ENCODE measurements at places on chromosomes 1 and 21.

DNA sequence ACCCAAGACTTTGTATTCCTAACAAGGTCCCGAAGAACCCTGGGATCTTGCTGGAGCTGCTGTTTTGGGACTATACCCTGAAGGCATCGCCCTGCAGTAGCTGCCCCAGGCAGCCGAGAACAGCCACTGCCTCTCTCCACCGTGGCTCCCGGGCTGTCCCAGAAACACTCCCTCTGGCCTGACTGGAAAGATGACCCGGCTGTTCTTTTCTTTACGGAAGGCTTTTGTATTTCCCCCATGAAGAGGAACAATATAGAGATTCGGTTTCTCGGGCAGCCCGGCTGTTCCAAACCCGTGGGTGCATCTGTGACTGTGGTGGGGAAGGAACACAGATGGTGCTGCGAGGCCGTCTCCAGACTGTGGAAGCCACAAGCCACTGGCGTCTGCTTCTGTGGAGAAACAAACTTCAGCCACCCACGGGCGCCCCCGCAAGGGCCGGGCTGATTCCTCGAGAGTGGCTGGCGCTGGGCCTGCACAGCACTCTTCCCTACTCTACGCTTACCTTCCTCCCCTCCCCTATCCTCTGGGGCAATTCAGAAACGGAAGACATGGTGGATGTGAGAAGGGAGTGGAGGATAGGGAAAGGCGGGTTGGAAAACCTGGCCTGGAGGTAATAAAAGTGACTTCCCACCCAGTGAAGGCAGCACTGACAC lies 33.7 kb upstream of the VASH2 start:
- DNase-seq = no peak

DNA sequence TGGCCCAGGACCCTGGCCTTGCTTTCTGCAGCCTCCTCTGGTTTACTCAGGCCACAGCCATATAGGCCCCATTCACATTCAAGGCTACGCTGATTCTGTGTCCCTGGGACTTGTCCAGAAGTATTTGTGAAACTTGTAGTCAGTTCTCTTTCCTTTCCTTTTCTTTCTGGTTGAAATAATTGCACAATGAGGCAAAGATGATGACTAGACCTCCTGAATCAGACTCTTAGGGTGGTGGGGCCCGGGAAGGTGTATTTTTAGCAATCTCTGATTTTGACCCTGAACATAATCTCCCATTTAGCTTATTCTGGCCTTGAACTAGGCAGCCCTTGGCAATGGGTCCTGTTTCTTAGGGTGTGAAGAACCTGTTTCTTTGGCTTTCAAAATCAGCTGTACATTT lies 39.9 kb downstream of the STUM start:
- DNase-seq = no peak

DNA sequence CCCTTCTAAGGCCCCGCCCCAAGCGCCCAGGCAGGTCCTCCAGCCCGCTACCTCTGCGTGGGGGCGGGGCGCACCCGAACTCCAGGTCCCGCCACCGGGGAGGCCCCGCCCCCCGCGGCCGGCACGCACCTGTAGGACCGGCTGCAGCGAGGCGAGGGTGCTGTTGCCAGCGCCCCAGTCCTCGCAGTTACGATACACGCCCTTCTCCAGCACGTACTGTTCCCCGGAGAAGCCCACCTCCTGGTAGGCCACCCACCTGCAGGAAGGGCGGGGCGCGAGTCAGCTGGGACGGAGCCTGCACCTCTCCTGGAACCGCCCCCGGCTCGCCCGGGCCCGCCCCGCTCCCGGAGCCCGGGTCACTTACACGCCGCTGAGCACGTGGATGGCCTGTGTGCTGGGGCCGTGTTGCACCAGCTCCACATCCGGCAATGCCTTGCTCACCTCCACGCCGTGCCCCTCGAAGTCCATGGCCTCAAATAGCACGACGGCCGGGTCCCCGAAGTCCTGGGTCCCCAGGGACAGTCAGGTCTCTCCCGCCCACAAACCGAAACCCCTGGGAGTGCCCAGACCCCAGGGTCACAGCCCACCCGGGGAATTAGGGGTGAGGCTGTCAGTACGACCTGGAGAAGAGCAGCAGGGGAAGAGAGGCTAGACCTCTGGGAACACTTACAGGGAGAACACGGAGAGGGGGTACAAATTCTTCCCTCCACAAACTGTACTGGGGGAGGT lies 17.3 kb downstream of the CRYBG2 start:
- peak; percentile 81 for DNase-seq

- DNase-seq = no peak
Measured at GRCh38 chr1:232183802-232184201, 446.1 kb downstream of the SIPA1L2 start.

DNA sequence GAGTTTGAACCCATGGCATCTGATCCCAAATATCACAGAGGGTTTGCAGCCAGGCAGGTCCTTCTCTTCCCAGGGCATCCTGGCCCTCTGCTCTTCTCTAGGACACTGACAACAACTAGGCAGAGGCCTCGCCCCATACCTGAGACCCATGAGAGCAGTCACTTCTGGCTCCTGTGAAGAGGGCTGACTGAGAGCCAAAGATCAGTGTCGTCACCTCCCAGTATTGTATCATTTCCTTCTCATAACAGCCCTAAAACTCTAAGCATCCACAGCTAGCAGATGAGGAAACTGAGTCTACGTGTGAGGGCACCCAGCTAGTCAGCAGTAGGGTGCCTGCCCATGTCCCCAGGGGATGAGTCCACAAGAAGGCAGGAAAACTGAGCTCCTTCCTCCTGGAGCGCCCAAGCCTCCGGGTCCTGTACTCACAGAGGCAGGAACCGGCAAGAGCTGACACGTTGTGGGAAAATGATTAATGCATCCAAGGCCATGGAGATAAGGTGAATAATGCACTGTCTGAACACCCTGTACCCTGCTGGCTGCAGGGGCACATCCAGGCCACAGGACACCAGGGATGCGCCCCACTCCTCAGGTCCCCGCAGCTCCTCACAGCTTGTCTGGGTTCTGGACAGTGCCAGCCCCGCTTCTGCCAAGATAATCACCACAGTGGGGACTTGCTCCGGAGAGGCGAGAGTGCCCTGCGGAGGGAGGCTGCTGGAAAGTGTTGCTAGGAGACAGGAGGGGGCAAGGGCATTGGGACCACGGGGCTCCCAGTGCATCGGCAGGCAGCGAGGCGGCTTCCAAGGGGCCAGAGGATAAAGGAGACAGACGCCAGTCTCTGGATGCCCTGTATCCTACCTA lies 340.0 kb downstream of the NPHP4 start:
- no peak for DNase-seq

- no peak for DNase-seq
Measured at GRCh38 chr1:175262621-175263020, 70.0 kb upstream of the KIAA0040 start.

- no peak for DNase-seq
Measured at GRCh38 chr1:3120140-3120539, 51.1 kb downstream of the PRDM16 start.

GRCh38 chr1:167881069-167881468 lies 32.9 kb downstream of the ADCY10 start:
- DNase-seq = no peak

GRCh38 chr1:41891199-41891896 lies 27.4 kb downstream of the HIVEP3 start:
- DNase-seq = peak; percentile 62

DNA sequence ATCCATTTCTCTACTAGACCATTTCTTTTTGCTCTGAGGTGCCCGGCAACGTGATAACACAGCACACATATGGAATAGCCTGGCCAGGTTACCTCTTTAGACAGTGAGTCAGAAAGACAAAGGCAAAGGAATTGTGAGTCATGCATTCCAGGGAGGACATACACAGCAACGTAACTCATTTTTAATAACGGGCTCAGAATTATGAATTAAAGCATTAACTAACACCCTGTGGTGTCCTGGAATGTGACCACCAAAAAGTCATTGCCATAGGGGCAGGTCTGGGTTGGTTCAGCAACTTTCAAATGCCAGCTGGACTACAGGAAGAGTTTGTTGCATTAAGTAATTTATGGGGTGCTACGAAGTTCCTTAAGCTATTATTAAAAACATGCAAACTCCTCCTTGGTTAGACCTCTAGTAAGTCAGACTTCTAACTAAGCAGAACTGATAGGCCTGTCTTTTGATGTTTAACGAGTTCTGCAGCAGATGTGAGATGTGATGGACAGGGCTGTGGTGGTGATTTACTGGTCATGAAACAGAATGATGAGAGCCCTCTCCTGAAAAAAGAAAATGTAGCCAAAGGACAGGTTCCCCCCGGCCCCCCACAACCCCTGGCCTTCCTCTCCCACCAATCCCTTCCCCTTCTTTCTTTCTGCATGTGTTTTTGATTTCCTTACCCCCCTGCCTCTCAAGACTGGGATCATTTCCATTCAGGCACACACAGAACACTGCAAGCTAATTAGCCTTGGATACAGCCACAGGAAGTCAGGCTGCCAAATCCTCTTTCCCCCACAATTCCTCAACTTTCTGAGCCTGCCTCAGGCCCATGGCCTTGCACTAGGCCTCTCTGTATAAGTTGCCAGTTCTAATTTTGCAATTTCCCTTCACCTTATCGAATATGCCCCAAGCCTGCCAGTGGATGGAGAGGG lies 88.9 kb upstream of the HAO2 start:
- DNase-seq = no peak

DNA sequence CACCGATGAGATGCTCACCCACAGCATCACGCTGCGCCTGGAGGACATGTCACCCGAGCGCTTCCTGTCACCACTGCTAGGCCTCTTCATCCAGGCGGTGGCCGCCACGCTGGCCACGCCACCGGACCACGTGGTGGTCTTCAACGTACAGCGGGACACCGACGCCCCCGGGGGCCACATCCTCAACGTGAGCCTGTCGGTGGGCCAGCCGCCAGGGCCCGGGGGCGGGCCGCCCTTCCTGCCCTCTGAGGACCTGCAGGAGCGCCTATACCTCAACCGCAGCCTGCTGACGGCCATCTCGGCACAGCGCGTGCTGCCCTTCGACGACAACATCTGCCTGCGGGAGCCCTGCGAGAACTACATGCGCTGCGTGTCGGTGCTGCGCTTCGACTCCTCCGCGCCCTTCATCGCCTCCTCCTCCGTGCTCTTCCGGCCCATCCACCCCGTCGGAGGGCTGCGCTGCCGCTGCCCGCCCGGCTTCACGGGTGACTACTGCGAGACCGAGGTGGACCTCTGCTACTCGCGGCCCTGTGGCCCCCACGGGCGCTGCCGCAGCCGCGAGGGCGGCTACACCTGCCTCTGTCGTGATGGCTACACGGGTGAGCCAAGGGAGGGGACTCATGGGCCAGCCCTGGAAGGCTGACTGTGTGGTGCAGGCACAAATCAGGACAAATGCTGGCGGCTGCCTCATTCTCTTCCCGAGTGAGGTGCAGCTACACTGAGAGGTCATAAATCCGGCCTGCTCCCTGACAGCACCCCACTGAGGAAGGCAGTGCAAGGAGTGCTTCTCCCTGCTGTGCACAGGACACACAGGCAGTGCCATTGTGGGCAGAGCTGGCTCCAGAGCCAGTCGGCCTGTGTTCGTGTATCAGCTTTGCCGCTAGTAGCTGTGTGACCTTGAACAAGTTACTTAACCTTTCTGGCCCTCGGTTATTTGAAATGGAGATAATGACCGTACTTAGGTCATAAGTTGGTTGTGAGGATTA lies 9.4 kb downstream of the CELSR2 start:
- DNase-seq = no peak

GRCh38 chr1:41640141-41640751 lies 155.8 kb upstream of the EDN2 start:
- DNase-seq = no peak

DNA sequence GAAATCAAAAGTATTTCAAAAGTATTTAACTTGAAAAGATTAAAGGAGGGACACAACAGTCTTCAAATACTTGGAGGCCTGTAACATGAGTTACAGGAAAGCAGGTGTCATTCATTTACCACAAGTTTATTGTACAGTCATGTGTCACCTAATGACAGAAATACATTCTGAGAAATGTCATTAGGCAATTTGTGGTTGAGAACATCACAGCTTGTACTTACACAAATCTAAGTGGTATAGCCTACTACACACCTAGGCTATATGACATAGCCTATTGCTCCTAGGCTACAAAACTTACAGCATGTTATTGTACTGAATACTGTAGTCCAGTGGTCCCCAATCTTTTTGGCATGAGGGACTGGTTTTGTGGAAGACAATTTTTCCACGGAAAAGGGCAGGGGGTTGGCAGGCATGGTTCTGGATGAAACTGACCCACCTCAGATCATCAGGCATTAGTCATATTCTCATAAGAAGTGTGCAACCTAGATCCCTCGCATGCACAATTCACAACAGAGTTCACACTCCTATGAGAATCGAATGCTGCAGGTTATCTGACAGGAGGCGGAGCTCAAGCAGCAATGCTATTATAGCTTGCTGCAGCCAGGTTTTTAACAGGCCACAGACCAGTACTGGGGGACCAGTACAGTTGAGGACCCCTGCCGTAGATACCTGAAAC lies 25.0 kb upstream of the PHTF1 start:
- peak; percentile 27 for DNase-seq

- no peak for DNase-seq
Measured at GRCh38 chr1:52629325-52629643, 3.7 kb upstream of the SHISAL2A start.

All from stimulated activated CD4-positive, alpha-beta T cell treated with anti-CD3 and anti-CD28 coated beads, Interleukin-4, amount 100 ng/mL, for 24 hours (primary cell).